NCI-H2081 treated with DMSO at 0.1 percent for 48 hours (cell line): ENCODE measurements at places on chromosomes 3 and 15.

DNA sequence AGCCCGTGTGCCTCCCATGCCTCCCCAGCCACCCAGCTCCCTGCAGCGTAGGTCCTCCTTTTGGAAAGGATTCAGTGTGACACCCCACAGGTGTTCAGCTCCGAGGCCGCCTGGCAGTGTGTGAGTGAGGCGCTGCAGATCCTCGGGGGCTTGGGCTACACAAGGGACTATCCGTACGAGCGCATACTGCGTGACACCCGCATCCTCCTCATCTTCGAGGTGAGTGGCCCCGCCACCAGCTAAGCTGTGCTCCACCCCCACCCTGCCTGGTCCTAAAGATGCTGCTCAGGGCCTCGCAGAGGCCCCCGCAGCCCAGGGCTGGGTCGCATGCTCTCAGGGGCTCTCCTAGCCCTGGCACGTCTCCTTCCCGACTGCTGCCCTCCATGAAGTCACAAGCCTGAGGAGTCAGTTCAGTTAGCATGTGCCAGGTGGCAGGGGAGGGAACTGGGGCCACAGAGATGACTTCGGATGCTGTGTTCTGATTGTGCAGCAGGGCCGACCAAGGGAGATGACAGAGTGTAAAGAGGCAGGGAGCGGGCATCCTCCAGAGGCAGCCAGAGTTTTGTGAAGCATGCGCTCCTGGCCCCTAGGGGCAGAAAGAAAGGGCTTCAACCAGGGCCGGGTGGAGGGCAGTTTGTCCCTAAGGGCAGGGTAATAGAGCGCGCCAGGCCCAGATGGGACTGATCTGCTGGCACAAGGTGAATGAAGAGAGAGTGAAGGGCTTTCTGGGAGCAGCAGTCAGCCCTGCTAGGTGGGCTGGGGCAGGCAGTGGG lies 26.8 kb downstream of the ACAD9 start:
- no peak for DNase-seq

DNA sequence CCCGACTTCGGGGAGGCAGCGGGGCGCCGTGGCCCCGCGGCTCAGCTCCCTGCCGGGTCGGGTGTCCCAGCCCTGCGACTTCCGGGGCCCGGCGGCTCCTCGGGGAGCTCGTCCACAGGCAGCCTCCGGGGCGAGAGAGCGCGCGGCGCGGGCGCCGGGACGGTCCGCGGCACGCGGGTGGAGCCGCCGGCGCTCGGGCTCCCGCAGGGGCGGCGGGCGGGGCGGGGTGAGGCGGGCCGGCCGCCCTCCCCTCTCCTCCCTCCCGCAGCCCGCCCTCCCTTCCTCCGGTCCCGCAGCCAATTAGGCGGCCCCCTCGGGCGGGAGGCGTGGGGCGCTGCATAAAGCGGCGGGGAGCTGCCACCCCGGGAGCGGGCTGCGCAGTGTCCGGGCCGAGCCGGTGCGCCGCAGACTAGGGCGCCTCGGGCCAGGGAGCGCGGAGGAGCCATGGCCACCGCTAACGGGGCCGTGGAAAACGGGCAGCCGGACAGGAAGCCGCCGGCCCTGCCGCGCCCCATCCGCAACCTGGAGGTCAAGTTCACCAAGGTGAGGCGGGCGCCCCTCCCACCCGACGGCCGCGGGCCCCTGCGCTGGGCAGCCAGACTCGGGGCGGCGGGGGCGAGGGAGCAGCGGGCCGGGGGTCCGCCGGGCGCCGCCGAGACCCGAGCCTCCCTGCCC lies at the start of gene ALDH1A3:
ALDH1A3 (plus strand) TSS at position 368 of the 675 bp plus-strand sequence; CDS start at position 445, 77 bp downstream.
- no peak for DNase-seq

DNA sequence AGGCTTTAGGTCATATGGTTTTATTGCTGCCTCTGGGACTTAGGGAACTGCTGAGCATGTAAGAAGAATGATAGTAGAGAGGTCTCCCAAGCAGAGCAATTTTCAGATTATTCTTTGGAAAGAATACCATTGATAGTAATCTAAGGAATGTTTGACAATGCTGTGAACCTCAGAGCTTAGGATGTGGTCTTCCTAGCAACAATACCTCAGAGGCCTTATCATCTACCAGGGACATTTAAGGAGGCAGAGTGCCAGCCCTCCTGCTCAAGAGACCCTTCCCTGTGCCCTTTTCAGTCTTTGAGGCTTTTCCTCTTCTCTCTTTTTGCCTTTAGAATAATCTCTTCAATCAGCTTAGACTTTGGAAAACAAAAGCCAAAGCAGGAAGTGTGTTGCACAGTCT lies 272.1 kb downstream of the OXSM start:
- DNase-seq, result no peak

- no peak for DNase-seq
Measured at GRCh38 chr3:113908133-113908532, 39.7 kb upstream of the ZDHHC23 start.

DNA sequence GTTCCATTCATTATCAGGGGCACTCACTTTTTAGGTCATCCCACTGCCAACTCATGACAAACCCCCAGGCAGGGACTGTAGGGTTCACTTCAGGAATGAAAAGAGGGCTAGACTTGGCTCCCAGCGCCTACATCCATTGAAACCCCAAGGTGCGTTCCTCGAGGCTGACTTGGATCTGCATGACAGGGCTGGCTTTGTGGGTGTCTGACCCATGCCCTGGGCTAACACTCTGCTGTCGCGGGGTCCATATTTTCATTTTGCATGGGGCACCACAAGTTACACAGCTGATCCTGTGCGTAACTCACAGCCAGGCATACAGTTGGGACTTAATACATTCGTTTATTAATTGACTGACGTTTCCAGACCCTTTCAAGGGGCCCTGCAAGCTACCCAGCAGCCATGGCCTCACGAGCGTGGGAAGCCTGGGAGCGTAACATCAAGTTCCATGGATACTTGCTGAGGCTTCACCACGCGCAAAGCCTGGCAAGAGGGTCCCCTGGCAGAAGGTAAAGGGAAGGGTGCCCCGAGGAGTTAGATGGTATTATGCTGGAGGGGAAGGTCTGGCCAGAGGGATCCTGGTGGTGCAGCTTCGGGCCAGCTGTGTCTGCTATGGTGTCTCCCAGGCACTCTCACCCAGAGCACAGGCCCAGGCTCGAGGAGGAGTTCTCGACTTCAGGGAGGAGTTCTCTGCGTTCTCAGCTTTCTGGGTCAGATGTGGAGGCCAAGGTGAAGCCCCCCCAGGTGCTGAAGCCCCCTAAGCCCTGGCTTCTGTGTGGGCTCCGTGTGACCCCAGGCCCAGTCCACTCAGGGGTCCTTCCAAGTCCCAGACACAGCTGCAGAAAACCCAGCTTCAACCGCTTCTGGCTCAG lies 85.4 kb downstream of the ADAMTS17 start:
- DNase-seq, result no peak

DNA sequence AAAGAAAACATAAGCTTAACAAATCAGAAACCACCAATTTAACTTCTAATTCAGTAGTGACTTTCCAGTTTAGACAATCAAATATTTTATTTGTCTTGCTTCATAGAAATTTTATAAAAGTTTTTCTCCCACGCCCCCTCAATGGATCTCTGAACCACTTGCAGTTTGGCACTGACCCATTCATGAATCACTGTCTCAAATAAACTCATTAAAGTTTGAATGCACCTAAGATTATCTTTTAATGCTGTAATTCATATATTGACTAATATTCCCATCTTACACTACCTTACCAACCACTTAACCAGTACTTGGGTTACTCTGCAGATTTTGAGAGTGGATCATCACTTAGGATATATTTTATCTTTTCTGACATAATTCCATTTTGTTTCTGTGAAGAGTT lies 880.2 kb downstream of the OTOL1 start:
- no peak for DNase-seq

GRCh38 chr15:98734466-98735199 lies 86.3 kb downstream of the IGF1R start:
- DNase-seq, result no peak

DNA sequence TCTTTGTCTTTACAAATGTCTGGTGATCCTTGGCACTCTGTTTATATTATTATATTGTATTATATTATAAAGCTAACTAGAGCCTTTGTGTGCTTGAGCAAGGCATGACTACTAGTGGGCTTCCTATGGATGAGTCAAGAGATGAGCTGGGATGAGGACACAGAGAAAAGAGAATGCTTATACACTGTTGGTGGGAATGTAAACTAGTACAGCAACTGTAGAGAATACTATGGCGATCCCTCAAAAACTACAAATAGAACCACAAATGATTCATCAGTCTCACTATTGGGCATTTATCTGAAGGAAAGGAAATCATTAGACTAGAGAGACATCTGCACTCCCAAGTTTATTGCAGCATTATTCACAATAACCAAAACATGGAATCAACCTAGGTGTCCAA lies 40.8 kb upstream of the MED12L start:
- no peak for DNase-seq

GRCh38 chr15:78552597-78552996 lies 12.4 kb downstream of the PSMA4 start:
- no peak for DNase-seq
